ENCODE measurements at places on chromosomes 5 and 9.

DNA sequence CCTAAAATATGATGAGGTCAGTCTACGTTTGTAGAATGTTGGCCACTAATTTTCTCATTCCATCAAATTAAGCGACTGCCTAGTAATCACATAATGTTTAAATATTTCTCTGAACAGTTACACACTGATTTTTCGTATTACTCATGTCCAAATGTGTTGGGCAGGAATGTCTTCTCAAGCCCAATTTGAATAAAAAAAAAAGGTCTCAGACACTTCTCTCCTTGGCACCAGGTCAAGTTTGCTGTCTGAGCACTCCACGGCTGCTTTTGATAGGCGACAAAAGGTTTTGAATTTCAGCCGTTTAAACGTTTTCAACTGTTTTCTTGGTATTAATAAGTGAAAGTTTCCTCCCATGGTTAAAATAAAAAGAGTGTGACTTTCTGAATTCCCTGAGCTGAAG lies 542.1 kb downstream of the IRX1 start:
- DNase-seq, result no peak

GRCh38 chr5:107127878-107128277 lies 542.9 kb downstream of the EFNA5 start:
- no peak for DNase-seq

- DNase-seq, result no peak
These were observed 17.3 kb downstream of the CTXN3 start for GRCh38 chr5:127666043-127666716.

GRCh38 chr5:139898981-139899380 lies 103.4 kb downstream of the PSD2 start:
- DNase-seq, result no peak

DNA sequence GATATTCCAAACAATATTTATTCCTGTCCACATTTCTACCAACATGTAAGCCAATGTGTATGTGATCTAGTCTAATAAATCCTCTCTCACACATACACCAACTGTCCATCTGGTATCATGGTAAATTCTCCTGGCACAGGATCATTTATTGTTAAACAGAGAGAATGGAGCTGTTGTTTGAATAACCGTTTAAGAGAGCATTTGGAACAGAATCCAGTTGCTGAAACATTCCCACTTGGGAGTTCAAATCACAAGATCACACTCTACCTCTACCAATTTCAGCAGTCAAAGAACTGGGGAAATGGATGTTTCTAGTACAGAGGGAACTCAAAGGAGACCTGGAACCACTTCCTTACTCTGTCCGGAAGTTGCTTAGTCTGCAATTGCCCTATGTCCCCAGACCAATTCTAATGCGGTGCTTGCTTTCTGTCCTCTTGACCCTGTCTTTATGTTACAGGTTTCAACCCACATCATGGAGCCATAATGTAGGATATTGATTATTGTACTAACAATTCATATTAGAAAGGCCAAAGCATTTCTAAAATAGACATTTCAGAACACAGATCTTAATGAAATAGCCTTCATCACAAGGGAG lies 488.4 kb downstream of the SEMA5A start:
- no peak for DNase-seq

GRCh38 chr5:156687514-156687913 lies 162.6 kb upstream of the PPP1R2B start:
- DNase-seq, result no peak

- DNase-seq, result no peak
These were observed 4.5 kb downstream of the ZNF608 start for GRCh38 chr5:124741711-124742496.

GRCh38 chr9:22030101-22030598 lies 21.0 kb upstream of the CDKN2B start:
- DNase-seq, result no peak

DNA sequence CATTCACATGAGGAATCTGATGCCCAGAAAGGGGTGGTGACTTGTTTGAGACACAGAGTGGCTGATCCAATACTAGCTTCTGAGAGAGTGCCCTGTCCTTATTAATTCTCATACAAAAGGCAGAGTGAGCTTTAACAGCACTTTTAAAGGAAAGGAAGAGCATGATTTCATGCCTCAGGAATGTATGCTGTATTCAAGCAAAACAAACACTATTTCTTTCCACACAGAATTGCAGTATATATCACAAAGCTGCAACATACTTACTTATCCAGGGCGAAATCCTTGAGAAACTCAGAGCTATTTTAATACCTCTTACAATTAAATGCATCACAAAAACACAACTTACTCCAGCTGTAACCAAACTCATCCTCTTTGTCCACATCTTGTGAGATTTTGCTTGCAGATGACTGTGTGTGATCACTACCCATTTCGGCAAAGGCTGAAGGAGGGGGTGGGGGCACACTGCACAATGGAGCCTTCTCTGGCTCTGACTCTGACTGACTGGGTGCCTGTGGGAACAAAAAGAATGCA lies 139.8 kb downstream of the MPDZ start:
- DNase-seq, result no peak

GRCh38 chr9:28661853-28662252 lies 1088.6 kb upstream of the C9orf72 start:
- no peak for DNase-seq

DNA sequence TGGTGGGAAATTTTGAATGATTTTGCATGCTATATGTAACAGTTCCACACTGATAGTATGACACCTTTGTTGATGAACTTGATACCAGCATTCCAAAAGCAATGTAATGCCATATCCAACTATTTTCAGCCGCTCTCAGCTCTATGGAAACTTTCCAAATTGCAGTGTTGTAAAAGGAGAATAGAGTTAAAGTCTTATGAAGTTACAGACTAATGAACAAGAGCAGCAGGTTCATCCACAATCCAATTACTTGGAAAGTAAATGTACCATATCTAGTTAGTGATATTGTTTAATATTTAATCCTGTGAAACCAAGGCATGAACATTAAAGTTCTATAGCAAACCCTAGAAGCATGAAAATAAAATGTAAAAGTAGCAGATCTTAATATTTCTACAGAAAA lies 418.2 kb downstream of the TUSC1 start:
- DNase-seq, result no peak

GRCh38 chr9:88925481-88925880 lies 65.8 kb upstream of the S1PR3 start:
- DNase-seq, result no peak

GRCh38 chr5:156896546-156896945 lies 46.5 kb downstream of the PPP1R2B start:
- no peak for DNase-seq

- DNase-seq, result no peak
These were observed 6.7 kb downstream of the SLC4A9 start for GRCh38 chr5:140366589-140367255.

DNA sequence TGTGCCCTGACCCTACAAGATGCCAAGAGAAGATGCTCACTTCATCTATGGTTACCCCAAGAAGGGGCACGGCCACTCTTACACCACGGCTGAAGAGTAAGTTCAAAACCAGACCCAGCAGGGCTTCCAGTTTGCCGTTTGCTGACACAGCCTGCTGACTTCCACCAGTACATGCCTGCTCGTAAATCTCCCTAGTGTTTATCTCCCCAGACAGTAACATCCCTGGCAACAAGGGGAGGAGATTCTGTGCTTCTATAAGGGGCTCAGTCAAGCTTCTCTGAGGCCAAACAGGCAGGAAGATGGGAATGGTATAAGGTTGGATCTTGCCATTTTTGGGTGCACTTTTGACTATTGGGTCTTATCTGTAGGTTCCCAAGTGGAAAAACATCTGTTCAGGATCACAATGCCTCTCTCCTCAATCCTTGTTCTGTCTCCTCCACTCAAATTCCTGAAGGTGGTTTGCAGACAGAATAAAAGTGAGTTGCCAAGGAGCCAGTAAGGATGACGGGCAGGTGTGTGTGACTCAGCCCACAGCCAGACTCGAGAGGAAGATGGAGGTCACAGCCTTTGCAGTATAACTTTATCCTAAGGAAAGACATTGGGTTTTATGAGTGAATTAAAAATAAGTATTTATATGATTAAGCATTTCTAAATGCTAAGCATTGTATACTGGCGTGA lies 1.9 kb downstream of the MLANA start:
- no peak for DNase-seq

- no peak for DNase-seq
These were observed 15.1 kb downstream of the IRF1 start for GRCh38 chr5:132475497-132475882.

GRCh38 chr9:120742951-120743416 lies 28.7 kb upstream of the MEGF9 start:
- DNase-seq, result no peak

DNA sequence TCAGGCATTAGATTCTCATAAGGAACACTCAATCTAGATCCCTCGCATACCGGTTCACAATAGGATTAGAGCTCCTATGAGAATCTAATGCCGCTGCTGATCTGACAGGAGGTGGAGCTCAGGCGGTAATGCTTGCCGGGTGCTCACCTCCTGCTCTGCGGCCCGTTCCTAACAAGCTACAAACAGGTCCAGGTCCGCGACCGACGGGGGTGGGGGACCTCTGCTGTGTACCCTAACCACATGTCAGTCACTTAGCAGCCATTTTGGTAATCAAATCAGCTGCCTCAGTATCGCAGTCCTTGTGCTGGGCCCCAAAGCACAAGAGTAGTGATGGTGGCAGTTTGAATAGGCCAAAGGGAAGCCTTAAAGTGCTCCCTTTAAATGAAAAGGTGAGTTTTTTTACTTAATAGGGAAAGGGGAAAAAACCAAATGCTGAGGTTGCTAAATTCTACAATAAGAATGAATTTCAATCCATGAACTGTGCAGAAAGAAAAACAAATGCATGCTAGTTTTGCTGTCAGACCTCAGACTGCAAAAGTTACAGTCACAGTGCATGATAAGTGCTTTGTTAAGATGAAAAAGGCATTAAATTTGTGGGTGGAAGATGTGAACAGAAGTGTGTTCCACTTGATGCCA lies 67.0 kb upstream of the TNPO1 start:
- DNase-seq, result no peak

GRCh38 chr9:134059661-134060395 lies 8.0 kb downstream of the BRD3 start:
- DNase-seq, result no peak

DNA sequence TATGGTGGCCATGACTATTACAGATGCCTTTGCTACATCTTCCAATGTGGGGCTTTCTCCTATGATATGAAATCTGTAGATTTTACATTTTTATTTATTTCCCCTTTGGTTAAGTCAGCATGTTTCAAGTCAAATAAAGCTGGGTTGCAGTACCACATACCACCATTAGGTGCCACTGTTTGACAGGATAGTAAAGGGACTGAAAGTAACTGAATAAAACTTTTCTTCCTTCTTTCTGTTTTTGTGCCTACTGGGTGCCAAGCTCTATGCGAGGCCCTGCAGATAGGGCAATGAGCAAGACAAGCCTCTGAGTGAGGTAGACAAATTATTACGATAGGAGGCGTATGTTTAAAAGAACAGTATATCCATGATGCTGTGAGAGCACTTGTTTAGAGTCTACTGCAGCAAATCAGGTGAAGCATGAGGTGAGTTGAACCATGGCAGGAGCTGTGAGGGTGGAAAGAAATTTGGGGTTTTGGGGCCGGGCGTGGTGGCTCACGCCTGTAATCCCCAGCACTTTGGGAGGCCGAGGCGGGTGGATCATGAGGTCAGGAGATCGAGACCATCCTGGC lies 64.8 kb downstream of the GDNF start:
- no peak for DNase-seq

DNA sequence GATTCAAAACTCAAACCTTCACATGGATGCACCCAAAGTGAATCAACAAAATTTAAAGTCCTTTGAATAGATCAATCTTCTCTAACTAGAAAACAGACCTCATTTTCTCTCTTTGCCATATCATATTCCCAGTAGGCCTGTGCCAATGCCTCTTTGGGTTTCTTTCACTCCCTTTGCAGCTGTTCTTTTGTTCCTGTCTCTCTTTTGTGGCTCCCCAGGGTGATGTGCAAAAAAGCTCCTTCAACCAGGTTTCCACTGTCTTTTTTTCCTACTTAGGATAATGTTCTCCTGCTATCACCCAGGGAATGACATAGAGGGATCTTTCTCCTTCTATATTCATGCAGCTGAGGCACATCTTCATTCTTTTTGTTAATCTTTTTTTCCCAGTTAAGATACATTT lies 54.6 kb downstream of the MARCHF3 start:
- no peak for DNase-seq

DNA sequence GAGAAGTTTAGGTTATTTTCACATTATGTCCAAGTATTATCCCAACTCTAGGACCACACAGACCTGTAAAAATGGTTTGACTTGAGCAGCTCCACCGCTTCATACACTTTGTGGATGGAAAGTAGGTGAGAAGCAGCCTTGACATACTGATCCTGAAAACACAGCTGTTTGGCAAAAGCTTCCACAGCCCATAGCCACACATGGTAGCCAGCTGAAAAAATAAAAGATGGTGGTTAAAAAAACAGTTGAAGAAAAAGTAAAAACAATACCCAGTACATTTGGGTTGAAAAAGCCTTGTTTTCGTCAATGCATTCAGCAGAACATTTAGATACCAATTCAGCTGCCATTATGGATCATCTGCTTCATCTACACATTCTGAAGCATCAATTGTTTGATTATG lies 36.7 kb downstream of the GEMIN5 start:
- no peak for DNase-seq

DNA sequence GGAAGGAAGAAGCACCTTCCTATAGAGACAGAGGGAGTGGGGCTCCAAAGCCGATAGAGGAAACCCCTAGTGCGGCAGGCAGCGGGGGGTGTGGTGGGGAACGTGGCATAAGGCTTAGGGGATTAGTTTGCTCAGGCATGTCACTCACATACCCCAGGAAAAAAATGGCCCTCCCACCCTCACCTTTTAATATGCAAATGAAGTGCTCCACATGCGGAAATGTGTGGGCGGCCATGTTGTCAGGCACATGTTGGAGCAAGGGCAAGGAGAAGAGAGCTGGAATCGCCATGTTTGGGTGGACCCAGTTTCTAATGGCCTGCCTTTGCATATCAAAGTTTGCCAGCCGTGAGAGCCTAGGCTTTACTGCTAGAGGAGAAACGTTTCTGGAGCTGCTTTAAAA lies 758.8 kb downstream of the NR2F1-AS1 start:
- DNase-seq, result no peak

- DNase-seq, result no peak
These were observed 78.5 kb upstream of the EPB41L4B start for GRCh38 chr9:109399258-109399767.

DNA sequence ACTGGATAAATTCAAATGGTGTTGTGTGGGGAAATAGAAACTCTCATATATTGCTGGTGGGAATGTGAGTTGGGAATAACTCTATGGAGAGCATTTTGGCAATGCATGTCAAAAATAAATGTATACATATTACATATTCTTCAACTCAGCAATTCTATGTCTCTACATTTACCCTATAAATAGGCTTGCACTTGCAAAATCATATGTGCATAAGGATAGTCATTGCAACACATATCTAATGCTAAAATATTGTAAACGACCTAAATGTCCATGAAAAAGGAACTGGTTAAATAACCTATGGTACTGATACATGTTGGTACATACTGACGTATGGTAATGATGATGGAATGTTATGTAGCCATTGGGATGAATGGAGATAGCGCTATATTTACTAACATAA lies 94.5 kb upstream of the CHD1 start:
- no peak for DNase-seq

DNA sequence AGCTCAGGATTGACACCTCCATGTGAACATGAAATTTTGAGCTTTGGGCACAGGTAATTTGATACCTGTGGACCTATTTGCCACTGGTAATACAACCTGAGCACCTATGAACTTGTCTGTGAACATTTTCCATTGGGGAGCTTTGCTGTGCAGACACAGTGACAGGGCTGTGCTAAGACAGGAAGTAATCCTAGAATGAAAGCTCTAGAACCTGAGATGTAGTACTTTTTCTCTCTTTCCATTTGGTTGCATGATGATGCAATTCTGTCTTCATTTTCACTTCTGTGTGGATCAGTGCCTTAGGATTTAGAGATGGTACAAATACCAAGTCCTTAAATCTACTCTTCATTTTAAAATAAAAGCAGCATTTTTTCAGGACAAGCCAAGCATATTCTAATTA lies 216.9 kb downstream of the NR3C1 start:
- no peak for DNase-seq
